NCI-H1092 treated with DMSO at 0.1 percent for 48 hours (cell line): ENCODE measurements at places on chromosomes 12 and 14.

DNA sequence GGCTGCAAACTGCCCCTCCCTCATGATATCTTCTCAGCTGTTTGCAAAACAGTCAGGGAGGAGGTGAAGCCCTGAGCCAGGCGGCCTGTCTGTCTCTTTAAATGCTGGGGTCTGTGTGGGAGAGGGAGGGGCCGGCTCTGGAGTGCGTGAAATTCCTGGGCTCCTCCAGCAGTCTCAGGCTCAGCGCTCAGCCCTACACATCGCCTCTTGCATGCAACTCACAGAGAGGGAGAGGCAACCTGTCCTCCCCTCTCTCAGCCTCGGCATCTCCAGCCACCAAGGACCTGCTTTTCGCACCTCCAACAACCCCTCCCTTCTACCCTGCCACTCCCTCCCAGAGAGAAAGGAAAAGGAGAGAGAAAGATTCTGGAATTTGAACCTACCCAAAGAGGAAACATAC lies at the start of gene NRXN3:
Gene NRXN3 (plus strand): TSS at position 171 of the 400 bp plus-strand sequence. CDS start 72,721 bp downstream, outside the sequence.
- peak; percentile 25 for DNase-seq

- no peak for DNase-seq
Measured at GRCh38 chr12:54981796-54982195, 2.8 kb downstream of the TESPA1 start.

GRCh38 chr12:106671840-106672239 lies 89.0 kb downstream of the RFX4 start:
- no peak for DNase-seq

GRCh38 chr14:58961045-58961731 lies 227.3 kb upstream of the DAAM1 start:
- DNase-seq, result no peak

DNA sequence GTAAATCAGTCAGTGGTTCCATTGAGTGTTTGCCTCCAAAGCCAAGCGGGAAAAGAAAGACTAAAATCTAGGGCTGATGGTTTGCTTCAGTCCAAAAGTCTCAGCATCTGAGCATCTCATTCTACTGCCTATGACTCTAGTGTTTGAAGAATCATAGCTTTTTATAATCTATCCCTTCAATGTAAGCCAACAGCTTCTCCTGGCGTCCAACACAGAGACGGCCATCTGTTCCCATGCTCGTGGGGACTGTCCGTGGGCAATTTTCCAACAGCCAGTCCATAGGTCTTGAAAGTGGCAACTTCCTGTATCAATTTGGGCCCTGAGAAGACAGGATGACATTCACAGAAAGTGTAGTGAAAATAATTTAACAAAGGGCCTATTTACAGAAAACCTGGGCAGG lies 544.4 kb upstream of the TMEM132C start:
- peak; percentile 29 for DNase-seq

DNA sequence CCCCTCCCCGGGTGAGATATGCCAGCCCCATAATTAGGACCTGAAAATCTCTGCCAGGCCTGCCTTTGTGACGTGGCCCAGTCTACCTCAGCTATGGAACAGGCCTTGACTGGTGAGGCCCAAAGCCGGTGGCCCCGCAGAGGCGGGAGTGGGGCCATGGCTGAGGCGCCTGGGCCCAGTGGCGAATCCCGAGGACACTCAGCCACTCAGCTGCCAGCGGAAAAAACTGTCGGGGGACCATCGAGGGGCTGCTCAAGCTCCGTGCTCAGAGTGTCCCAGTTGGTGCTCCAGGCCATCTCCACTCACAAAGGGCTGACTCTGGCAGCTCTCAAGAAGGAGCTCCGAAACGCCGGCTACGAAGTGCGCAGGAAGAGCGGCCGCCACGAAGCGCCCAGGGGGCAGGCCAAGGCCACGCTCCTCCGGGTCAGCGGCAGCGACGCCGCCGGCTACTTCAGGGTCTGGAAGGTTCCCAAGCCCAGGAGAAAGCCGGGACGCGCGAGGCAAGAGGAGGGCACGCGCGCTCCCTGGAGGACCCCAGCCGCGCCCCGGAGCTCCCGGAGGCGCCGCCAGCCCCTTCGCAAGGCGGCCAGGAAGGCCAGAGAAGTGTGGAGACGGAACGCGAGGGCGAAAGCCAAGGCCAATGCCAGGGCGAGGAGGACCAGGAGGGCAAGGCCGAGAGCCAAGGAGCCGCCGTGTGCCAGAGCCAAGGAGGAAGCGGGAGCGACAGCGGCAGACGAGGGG lies 21.4 kb downstream of the ZNF641 start:
- no peak for DNase-seq

DNA sequence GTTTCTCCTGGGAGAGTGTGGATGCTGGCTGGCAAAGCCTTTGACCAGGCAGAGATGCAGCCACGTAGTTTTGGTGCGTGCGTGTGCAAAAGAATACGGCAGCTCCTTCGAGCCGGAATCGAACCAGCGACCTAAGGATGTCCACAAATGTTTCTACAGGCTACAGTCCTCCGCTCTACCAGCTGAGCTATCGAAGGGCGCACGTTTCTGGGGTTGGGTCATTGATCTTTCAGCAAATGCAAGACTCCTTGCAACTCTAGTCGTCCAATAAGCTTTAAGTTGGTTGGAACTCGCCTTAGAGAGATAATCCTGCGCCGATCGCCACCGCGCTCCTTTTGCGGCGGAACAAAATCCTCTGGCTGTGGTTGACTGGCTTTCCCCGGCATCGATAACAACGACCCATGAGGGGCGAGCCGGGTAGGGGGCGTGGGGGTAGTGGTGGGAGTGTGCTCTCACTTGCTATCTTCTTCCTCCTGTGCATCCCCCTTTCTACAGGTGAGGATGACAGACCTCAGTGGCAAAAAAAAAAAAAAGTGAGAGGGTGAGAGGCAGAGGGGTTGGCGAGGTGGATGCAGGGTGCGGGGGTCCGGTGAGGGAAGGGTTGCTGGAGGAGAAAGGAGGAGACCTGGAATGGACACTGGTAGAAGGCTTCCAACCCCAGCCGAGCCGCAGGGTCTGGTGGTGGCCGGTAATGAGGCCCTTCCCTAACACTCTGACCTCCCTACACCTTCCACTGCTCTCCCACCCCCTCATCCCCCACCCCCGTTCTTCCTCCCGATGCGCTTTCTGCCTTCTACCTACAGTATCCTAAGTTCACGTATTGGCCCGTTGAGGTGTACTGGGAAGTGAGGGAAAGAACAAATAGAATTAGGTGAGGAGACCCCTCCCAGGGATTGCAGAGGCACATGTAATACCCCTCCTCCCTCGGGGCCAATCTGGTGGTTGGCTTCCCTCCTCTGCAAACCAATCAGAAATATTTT lies 11.8 kb upstream of the OR6S1 start:
- no peak for DNase-seq

GRCh38 chr14:33370426-33370825 lies 431.7 kb downstream of the NPAS3 start:
- no peak for DNase-seq

- no peak for DNase-seq
Measured at GRCh38 chr14:24085215-24085614, 8.9 kb upstream of the PCK2 start.

GRCh38 chr12:75977590-75977951 lies 54.0 kb downstream of the PHLDA1 start:
- DNase-seq, result no peak

GRCh38 chr12:49091836-49092085 lies 2.8 kb downstream of the DHH start:
- no peak for DNase-seq

DNA sequence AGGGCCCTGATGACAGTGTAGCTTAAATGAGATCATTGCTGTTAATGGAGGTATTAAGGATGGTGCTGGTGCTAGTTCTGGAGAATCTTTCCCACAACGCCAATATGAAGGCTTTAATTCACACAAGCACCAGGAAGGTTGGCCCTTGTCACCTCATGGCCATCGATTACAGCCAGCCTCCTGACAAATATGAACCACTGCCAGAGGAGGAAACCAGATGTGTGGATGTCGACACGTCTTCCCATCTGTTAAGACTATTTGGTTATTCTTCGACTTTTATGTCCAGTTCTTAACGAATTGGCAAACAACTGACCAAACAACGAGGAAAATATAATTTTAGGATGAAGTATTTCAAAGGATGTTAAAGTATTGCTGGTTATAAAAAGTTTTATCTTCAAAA lies 79.5 kb downstream of the PIK3C2G start:
- no peak for DNase-seq

GRCh38 chr12:80325167-80325959 lies 118.7 kb upstream of the PTPRQ start:
- DNase-seq, result no peak

- no peak for DNase-seq
Measured at GRCh38 chr14:90296641-90297040, 35.1 kb downstream of the NRDE2 start.

DNA sequence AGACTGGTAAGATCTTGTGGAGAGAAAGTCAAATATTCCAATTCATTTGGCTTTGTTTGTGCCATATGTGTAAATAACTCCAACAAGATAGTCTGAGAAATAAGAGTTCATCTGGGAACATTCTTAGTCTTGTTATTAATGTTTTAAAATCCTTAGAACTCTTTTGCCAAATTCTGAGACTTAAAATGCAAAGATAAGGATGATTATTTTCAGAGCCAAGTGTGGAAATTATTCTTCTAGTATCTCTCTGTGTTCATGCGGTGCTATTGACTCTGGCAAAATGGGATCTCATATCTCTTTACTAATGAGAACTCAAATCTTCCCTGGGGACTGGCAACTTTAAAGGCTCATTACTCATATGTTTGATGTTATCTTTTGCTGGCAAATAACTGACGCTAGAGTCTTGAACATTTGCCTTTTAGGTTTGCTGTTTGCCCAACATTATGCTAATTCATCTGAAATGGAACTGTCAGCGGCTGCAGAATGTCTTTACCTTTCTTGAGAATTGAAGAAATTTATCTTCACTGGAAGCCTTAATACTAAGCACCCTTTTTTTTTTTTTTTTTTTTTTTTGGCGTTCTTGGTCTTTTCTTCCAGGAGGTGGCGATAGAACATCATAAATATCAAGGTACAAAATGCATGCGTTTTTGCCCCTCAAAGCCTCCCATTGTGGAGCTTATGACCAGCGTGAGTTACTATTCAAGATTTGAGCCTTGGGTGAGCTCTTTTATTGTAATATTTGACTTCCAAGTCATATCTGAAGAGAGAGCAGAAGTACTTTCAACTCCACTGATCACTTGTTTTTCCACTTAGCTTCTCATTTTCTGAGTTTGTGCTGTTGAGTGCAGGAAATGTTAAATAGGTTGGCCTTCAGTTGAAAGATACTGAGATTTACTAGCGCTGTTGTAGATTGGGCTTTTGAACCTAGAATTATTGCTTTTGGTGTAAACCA lies 86.5 kb downstream of the CAND1 start:
- peak; percentile 81 for DNase-seq

- DNase-seq, result no peak
Measured at GRCh38 chr12:117540011-117540410, 178.6 kb upstream of the NOS1 start.

GRCh38 chr12:125470838-125471783 lies 405.9 kb downstream of the AACS start:
- DNase-seq, result no peak

DNA sequence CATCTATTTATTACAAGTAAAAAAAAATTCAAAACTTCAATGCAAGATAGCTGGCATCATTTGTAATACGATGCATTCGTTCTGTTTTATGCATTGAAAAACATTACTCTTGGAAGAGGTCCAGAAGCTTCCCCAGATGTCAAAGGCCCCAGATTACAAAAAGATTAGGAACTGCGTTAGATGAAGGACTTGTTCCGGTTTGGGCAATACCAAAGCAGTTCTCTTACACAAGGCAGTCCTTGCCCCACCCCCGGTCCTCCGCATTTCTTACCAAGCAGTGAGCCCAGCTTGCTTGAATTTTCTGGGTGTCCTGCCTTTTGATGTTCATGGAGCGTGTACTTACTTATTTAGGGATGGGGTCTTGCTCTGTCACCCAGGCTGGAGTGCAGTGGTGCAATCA lies 4.8 kb upstream of the HVCN1 start:
- DNase-seq, result no peak

GRCh38 chr12:31896514-31897039 lies 62.6 kb upstream of the RESF1 start:
- no peak for DNase-seq

DNA sequence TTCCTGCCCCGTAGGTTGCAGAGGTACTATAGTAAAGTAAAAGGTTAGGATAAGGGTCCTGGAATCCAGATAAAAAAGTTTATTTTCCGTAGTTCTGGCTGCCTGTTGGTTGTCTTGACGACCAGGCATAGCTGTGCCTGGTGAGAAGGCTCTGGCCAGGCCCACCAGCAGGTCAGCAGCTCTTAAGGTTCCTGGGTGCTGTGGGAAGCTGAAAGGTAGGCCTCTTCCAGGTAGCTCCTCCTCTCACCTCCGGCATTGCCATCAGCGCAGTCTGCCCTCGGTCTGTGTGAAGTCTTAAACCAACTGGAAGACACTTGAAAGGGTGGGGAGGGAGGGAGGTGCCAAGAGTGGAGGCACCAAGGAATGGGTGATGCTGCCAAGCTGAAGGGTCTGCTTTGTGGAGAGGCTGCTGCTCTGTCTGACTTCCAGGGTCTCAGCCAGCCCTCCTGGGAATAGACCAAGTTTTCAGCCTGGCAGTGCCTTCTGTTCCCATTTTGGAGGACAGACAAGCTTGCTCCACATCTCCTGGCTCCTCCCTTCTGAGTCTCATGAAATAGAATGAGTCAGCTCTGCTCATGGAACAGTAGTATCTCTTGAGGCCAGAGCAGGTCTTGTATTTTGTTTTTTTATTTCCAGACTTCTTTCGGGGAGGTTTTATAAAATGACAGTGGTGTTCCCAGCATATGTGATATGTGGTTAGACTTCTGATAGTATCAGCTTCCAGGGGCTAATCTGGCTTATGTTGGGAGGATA lies 5.2 kb upstream of the ACADS start:
- no peak for DNase-seq

GRCh38 chr14:70168406-70168805 lies 20.3 kb downstream of the SLC8A3 start:
- DNase-seq, result no peak

DNA sequence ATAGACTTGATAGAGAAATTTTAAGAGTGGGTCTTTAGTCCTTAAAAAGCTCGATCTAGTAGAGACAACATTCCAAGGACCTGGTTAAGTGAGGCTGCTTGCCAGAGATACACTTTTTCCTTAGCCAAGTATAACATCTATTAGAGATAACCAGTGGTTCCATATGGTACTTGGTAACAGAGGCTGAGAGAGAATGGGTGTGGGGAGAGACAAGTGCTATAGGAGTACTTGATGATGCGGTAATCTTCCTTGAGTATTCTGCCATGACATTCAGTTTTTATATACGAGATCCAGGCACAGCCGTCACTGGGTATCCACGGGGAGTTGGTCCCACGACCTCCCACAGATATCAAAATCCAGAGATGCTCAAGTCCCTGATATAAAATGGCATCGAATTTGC lies 77.4 kb upstream of the REP15 start:
- no peak for DNase-seq

DNA sequence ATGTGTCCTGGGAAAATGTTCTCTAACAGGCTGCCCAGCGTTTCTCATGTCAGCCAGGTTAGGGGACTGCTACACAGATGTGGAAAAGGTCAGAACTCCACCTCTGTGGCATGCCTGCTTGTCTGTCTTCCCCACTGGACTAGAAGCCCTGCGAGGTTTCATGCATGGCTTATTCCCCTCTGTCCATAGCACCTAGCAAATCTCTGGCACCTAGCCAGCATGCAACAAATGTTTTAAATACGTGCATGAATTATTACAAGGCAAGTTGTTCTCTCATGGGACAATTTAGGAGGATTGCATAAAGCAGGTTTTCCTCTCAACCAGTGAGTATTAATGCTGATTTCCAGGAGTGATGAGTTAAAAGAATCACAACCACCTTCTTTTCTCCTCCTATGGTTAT lies 21.4 kb upstream of the KCNK13 start:
- no peak for DNase-seq
